ENCODE measurements at places on chromosomes 1 and 21.

- no peak for DNase-seq
Observed at GRCh38 chr1:159939678-159940002, 5.8 kb downstream of the IGSF9 start.

DNA sequence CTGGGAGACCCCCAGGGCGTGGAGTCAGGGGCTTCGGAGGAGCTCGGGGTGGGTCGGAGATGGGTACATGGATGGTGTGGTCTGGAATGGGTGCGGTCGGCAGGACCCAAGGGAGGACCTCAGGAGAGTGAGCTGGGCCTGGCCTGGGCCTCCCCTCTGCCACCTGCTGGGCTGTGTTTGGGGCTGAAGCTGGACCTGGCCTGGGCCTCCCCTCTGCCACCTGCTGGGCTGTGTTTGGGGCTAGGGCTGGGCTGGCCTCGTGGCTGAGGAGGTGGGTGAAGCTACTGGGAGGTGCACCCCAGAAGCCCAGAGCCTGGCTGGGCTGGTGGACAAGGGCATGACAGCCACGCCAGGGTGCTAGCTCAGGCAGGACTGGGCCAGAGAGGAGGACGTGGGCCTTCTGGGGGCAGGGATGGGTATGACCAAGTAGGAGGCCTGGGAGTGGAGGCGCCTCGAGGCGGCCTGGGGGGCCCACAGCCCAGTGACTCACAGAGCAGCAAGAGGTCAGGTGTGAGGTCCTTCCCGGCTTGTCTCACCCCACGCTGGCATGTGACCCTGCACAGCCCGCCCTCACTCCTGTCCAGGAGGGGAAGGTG lies 14.5 kb downstream of the SAMD11 start:
- DNase-seq: no peak

- no peak for DNase-seq
Observed at GRCh38 chr1:179785031-179785431, 41.9 kb downstream of the FAM163A start.

DNA sequence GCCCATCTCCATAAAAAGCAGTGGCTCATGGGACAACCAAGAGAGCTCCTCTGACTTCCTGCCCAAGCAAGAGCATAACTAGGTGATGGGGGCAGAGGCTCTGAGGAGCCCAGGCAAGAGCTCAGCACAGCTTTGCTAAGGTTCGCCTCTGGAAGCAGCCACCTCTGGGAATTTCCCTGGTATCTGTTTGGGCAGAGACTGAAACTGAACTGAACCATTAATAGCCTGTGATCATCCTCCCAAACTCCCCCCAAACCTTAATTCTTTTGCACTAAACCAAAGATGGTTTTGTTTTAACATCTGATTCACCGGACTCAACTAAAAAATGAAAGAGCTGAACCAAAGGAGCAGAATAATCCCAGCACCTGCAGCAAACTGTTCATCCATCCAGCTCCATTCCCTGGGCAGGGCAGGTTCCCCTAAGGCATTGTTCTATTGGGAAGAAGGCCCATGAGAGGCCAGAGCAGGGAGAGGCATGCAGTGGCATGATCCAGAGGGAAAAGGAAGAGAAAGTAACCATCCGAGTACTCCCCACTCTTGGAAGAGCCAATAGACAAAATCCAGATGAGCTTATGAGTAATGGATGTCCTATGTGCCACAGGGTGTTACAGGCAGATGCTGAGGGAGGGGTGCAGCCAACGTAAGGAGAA lies 77.8 kb upstream of the KAZN start:
- DNase-seq: no peak

DNA sequence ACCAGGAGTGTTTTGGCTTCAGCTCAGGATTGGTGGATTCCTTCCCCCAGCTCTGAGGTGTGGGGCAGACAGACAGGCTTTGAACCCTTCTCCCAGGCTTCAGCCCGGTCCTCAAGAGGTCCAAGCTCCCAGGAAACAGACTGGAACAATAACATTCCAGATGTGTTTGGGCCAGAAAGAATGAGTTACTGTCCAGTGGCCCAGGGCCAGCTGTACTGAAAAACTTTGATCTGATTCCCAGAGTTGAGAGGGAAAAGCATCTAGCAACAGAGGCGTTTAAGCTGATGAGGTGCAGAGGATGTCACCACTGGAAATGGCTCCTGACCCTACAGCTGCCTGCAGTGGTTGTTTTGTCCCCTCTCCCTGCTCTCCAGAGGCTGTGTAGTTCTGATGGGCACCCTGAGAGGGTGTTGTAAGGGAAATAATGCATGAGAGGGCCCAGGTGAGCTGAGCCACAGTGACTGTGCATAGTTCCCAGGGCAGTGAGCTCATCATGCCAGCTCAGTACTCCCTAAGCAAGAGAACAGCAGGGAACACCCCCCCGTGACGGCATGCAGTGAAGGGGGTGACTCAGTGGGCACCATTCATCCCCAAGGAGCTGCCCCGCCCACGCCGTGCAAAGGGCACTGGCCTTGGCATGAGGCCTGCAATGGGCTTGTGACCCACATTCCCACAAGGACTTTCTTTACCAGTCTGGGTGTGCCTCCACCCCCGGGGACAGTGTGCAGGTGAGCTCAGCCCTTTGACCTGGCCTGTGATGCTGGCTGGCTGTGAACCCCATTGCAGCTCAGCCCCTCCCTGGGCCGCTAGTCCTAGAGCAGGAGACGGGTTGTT lies 13.8 kb upstream of the SFN start:
- DNase-seq: no peak

DNA sequence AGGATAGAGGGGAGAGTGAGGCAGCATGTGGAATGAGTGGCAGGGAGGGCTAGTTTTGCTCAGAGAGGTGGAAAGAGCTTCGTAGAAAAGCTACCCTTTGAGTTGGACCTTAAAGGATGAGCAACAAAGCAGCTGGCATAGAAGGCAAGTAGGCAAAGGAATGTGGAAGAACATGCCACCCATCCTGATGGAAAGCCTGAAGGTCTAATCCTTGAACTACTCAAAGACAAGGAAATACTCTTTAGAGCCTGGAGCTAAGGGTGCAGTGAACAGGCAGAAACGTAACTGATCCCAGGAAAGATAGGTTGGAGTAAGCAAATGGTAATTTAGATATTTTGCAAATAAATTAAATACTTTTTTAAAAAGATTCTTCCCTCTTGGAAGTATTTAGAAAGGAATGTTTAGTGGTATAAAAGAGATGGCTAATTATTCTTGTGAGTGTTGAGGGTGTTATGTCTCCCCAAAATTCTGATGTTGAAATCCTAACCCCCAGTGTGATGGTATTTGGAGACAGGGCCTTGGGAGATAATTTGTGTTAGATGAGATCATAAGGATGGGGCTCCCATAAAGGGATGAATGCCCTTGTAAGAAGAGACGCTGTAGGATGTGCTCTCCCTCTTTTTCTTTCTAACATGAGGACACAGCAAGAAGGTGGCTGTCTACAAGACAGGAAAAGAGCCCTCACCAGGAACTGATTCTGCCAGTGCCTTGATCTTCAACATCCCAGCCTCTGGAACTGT lies 308.1 kb upstream of the RUNX1 start:
- DNase-seq: no peak

DNA sequence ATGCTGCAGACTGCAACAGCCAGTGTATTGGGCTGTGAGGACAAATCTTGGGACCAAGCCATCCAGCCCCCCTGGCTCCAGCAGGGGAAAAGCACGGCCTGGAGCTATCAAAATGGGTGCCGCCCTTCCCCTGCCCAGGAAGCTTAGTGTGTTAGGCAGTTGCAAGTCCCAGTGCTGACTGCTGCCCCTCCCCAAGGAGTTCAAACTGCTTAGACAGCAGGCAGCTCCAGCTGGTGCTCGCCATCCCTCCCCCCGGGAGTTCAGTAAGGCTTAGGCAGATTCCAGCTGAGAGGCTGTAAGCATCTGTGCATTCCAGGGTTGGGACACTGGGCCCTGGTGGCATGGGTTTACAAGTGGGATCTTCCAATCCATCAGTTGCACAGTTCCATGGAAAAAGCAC lies 579.6 kb upstream of the NR5A2 start:
- no peak for DNase-seq

GRCh38 chr1:9960011-9960410 lies 16.7 kb downstream of the NMNAT1 start:
- DNase-seq: no peak

GRCh38 chr1:172429331-172430127 lies 9.0 kb downstream of the C1orf105 start:
- no peak for DNase-seq
